ENCODE measurements at places on chromosomes 7 and 10. TPM values are rescaled to one million over a fixed set of nuclear protein-coding genes. Genes with fewer than 3 reads are reported as not detected.

GRCh38 chr10:86946213-86947155, 10.9 kb downstream of the MMRN2 start:
- H3K27ac ChIP-seq: no peak overlapping the region
- DNase-seq: peak; percentile 90
- no peak overlapping the region for H3K4me3 ChIP-seq
- no peaks in the 10 kb centered on the region for H3K36me3 ChIP-seq

GRCh38 chr7:76330261-76330660, 27.8 kb downstream of the HSPB1 start:
- H3K4me1 ChIP-seq: peaks cover 33% of the 10 kb centered on the region
- H3K27ac ChIP-seq: no peak overlapping the region
- DNase-seq: no peak
- peaks cover 9% of the 10 kb centered on the region for H3K36me3 ChIP-seq

- H3K27ac ChIP-seq: no peak overlapping the region
- H3K4me3 ChIP-seq: no peak overlapping the region
- no peaks in the 10 kb centered on the region for H3K27me3 ChIP-seq
- DNase-seq: peak; percentile 44
These were observed 33.3 kb upstream of the KDM7A start for GRCh38 chr7:140209866-140210609.

DNA sequence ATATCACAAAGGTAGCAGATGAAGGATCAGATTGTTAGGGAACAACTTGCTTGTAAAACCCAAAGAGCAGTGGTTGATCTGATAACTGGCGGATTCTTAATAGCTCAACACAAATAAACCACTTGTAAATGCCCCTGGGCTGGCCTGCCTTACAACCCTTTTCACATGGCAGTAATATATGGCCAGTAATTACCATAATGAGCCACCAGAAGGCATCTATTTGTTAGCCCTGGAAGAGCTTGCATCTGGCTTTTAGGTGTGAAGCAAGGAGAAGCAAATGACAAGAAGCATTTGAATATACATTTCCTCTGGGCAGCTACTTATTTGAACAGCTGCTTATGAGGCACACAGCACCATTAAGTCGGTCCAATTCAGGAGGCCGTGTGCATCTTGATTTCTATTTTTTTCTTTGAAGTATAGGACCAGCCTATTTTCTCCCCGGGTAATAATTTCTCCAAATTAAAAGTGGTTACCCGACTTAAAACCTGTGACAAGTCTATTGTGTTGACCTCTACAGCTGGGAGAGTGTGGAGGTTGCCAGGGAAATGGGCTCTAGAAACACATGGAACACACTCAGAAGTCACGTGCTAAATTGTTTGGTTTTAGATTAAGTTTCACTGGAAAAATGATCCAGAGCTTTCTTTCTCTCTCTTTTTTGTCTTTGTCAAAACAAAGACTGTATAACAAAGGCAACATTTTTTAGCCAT, 113.4 kb downstream of the SEM1 start:
- H3K36me3 ChIP-seq: no peaks in the 10 kb centered on the region
- H3K4me1 ChIP-seq: peaks cover 14% of the 10 kb centered on the region
- peak; percentile 31 for DNase-seq
- peak overlapping the region; percentile 54 for H3K27ac ChIP-seq
- H3K4me3 ChIP-seq: no peak overlapping the region

The EBLN1 gene
- not detected for polyA plus RNA-seq

- H3K27ac ChIP-seq: no peak overlapping the region
- no peak for DNase-seq
- peaks cover 7% of the 10 kb centered on the region for H3K36me3 ChIP-seq
- H3K4me1 ChIP-seq: no peaks in the 10 kb centered on the region
- H3K27me3 ChIP-seq: no peaks in the 10 kb centered on the region
These were observed 2.2 kb downstream of the IFT22 start for GRCh38 chr7:101319401-101319800.

The WEE2 gene
- not detected for polyA plus RNA-seq

DNA sequence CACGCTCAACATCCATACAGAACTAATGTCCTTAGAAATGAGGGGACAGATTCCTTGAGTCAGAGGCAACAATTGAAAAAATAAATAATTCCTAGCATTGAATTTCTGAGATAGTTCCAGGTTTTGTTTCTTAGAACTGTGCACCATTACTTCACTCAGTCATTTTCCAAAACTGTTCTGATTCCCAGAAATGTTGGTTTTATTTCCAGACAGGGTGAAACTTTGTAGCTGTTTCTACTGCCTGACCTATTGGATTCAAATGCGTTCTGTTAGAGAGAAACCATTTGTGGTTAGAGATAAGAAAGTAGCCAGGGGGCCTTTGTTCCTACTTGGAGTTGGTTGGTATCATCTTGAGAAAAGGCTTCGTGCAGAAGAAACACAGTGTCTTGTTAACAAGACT, 8.1 kb upstream of the DEPP1 start:
- H3K4me3 ChIP-seq: no peak overlapping the region
- peaks cover 28% of the 10 kb centered on the region for H3K4me1 ChIP-seq
- no peak overlapping the region for H3K27ac ChIP-seq

GRCh38 chr7:4249241-4249640, 432.9 kb upstream of the FOXK1 start:
- no peaks in the 10 kb centered on the region for H3K27me3 ChIP-seq
- H3K36me3 ChIP-seq: no peaks in the 10 kb centered on the region
- DNase-seq: no peak

Data from pancreas (tissue), 10 donors.